NCI-H226 (cell line): ENCODE measurements at places on chromosomes 3 and 15.
A peak's percentile ranks its signal among the peaks of the same experiment; 100 is the strongest.

- no peak for DNase-seq
Measured at GRCh38 chr3:14822670-14823390, 4.1 kb downstream of the FGD5 start.

DNA sequence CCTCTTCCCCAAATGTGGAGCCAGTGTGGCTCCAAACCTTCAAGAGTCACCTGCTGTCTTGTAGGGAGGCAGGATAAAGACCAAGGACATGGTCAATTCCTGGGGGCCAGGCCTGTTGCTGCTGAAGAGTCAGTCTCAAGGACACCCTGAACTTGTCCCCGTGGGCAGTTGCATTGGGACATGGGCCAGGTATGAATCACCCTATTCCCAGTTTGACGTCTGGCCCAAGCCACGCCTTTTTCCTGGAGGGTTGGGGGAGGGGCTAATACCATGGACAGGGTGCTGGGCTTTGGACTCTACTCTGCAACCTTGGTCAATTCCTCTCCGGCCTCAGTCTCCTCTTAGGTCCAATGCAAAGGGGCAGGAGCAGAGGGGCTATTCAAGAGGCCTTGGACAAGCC is 10.4 kb downstream of the ATP2B2 start:
- DNase-seq: no peak

GRCh38 chr3:144744473-144744872 is 772.9 kb downstream of the DIPK2A start:
- no peak for DNase-seq

GRCh38 chr3:143826296-143826695 is 22.0 kb downstream of the SLC9A9 start:
- DNase-seq: no peak

DNA sequence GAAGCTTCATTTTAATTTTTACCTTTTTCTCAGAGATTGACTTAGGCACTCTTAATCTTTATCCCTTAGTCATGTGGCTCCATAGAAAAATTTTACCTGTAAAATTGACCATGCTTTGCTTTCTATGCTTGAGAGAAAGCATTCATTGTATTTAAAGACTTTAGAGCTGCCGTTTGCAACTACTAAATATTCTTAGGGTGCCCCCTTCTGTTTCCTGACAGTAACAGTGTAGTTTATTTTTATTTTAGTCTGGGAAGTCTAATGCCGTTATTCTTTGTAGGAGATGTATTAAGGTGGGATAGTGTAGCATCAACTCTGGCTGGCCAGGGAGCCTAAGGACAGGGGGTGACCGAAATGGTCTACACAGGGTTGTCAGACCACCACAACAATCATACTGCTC is 84.5 kb upstream of the SYNPR start:
- DNase-seq: no peak

DNA sequence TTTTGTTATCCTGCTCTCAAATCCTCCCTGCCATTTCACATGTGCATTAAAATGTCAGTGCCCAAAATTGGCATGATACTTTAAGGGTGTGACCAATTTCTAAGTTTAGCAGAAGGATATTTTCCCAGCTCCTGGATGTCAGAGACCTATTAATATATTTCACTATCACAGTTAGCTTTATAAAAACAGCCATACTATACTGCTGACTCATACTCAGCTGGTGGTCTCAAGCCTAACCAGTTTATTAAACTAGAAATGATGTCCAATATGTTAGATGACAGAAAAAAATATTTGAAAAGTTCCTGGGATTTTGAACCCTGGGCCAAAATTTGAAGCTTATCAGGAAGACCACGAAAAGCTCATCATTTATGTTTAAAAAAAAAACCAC is 60.9 kb upstream of the ZNF280D start:
- DNase-seq: peak; percentile 68

- DNase-seq: peak; percentile 90
Measured at GRCh38 chr3:102156426-102156825, 278.4 kb upstream of the ZPLD1 start.

GRCh38 chr3:133595341-133595740 is 21.9 kb downstream of the CDV3 start:
- peak; percentile 66 for DNase-seq

- no peak for DNase-seq
Measured at GRCh38 chr15:69820819-69821218, 276.9 kb downstream of the TLE3 start.

- DNase-seq: peak; percentile 77
Measured at GRCh38 chr3:46386205-46386604, 15.5 kb downstream of the CCR5 start.

DNA sequence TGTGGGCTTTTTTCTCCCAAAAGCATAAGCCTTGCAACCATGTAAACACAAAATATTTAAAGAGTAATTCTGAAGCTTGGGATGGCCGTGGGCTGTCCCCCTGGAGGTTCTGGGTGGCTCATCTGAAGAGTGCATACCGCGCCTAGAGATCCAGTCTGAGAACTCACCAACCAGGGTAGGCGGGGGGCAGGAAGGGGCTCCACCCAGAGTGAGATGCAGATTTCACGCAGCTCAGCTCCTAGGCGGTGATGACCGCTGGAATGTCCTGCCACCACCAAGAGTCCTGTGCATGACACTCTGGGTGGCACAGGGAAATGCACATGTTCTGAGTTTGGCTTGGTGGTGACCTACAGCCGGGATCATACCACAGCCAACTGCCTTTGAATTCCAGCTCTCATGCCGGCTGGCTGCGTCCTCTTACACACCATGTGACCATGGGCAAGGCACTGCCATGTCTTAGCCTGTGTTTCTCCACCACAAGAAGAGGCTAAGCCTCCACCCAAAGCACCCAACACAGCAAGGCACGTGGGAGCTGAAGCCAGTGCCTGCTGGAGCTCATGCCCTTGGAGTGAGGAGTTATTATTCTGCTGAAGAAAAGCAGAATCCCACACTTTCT is 125.1 kb upstream of the IQSEC1 start:
- no peak for DNase-seq

DNA sequence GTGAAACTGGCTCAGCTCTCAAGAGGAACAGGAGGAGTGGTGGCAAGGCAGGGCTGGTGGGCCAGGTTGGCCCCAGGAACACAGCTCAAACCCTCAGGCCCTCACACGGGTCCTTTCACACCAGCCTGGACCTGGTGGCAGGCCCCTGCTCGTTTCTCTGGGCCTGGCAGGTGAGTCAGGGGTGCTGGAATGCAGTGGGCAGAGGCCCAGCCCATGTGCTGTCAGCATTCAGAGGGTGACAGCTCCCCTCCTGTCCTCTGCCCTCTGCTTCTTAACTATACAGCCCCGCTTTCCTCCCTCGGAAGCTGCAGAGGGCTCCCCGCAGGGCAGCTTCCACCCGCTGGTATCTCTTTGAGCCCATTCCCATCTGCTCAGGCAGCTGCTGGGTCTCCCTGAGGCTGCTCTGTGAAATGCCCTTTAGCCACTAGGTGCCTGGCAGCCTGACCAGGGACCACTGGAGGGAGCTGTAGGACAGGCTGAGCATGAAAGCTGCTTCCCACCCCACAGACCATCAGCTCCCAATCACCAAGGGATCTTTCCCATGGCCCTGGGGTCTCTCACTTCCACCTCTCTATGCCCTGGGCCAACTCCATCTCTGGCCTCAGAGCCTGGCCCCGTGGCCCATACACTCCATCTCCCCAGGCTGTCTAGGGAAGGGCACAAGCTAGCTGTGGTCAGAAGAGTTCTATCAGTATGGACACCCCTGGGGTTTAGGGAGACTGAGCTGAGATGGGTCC is 24.8 kb downstream of the SHF start:
- DNase-seq: peak; percentile 66

- DNase-seq: no peak
Measured at GRCh38 chr3:118850687-118851086, 184.0 kb downstream of the IGSF11 start.

- DNase-seq: peak; percentile 20
Measured at GRCh38 chr3:57512166-57512565, 32.0 kb downstream of the DNAH12 start.
